ENCODE measurements at places on chromosomes 2 and 18.

DNA sequence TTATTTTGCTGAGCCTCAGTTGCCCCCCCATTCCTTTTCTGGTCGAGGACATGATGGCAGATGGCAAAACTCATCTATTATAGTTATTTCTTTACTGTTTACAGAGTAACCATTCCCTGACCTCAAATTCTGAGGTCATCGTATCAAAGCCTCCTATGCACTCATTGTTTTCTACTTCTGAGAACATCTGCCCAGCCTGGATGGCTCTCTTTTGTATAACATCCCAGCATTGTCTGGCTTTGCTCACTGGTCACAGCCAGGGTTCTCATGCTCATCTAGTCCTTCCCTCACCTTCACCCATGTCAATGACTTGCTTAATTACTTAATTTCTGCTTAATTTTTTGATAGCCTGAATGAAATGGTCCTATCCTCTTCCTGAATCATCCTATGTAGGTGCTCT, 472.1 kb downstream of the PARD3B start:
- DNase-seq = no peak

DNA sequence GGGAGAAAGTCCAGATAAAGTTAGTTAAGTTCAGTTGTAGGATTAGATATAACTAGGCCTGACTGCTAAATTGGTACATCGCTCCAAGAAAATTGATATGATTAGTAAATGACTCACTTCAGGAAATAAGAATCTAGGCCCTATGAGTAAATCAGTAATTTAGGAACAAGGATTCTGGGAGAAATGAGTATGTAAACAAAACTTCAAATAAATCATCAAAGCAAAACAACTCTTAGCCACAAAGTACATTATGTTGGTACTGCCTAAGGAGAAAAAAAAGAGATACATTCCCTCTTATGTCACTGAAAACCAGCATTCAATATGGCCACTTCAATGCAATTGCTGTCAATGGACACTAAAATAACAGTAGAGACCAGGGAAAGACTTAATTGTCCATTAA, 529.1 kb downstream of the ZNF804A start:
- no peak for DNase-seq

DNA sequence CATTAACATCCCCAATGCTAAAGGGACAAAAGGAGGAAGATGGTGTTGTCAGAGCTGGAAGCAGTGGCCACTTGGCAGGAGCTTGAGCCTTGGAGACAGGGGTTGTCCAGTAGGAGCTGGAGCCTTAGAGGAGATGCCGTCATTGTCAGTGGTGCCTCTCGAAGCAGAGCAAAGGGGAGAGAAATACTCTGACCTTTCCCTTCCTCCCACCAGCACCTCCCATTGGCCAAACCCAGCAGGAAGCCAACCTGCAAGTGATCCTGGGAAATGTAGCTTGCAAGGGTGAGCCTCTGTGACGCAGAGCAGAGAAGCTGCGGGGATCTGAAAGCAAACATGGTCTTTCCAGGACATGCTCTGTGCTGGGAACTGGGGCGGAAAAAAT, 33.7 kb upstream of the MRPL19 start:
- no peak for DNase-seq

- DNase-seq = no peak
Observed at GRCh38 chr18:26546170-26546874, 2.0 kb downstream of the KCTD1 start.

DNA sequence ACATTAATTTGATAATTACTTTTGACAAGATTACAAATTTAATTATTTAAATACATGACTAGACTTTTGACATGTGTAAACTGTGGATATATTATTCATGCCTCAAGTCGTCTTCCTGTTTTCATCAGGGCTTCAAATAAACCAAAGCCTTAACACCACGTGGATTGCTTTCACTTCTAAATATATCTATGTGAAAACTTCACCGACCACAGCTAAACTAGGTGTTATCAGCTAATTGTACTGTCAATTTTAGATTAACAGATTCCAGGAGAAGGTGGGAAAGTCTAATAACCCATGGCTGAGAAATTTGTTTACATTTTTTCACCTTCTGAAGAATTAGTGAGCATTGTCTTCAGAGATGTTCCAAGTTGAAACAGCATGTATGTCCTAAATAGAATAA, 494.7 kb upstream of the FAM98A start:
- no peak for DNase-seq

GRCh38 chr2:101524806-101525430, 50.0 kb upstream of the RFX8 start:
- no peak for DNase-seq

GRCh38 chr2:8022908-8023640, 658.8 kb upstream of the ID2 start:
- no peak for DNase-seq

DNA sequence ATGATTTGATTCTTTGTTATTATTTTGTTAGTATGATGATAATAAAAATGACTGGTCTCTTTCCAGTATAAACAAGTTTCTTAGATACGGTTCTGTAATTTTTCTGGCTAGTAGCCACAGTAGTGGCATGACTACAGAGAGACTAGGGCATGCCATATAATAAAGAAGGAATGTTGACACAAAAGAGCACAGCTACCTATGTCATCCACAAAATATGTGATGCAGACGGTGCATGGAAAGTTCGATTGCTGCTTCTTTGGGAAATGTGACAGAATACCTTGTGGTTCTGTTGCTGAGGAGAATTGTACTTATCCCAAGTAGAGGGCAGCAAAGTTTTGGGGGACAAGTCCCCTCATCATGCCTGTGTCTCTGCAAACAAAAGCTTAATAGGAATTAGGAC, 26.1 kb upstream of the SETBP1 start:
- DNase-seq = peak; percentile 72

GRCh38 chr18:21855432-21855831, 114.8 kb downstream of the MIB1 start:
- DNase-seq = no peak

GRCh38 chr2:121359170-121359569, 74.2 kb upstream of the TFCP2L1 start:
- no peak for DNase-seq

GRCh38 chr18:21557607-21558253, 42.8 kb downstream of the ESCO1 start:
- no peak for DNase-seq

GRCh38 chr2:71748227-71748626, 294.9 kb downstream of the DYSF start:
- DNase-seq = peak; percentile 55

- DNase-seq = no peak
Observed at GRCh38 chr2:128291161-128291843, 27.4 kb downstream of the HS6ST1 start.

DNA sequence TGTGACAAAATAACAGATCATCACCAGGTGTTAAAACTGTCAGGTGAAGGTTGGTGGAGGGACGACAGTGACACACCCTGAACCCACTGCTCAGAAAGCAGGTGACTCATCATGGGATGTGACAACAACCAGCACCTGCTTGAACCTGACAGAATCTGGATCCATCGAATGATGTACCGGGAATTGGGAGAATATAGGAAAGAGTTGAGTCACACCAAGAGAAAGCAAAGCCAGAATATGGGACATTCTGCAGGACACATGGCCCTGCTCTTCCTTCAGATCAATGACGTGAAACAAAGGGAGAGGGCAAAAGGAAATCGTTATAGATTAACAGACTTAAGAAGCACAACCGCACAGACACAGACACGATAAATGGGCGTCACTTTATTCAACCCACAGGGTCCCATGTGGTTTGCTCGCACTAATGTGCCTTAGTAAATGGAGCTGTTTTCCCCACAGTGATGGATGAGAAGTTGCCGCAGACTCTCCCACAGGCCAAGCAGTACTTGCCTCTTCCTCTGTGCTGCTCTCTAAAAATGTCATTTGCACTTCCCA, 100.1 kb downstream of the CRACDL start:
- no peak for DNase-seq

- no peak for DNase-seq
Observed at GRCh38 chr2:50556934-50557575, 474.9 kb downstream of the NRXN1 start.

GRCh38 chr2:138440759-138441158, 60.8 kb upstream of the SPOPL start:
- no peak for DNase-seq

DNA sequence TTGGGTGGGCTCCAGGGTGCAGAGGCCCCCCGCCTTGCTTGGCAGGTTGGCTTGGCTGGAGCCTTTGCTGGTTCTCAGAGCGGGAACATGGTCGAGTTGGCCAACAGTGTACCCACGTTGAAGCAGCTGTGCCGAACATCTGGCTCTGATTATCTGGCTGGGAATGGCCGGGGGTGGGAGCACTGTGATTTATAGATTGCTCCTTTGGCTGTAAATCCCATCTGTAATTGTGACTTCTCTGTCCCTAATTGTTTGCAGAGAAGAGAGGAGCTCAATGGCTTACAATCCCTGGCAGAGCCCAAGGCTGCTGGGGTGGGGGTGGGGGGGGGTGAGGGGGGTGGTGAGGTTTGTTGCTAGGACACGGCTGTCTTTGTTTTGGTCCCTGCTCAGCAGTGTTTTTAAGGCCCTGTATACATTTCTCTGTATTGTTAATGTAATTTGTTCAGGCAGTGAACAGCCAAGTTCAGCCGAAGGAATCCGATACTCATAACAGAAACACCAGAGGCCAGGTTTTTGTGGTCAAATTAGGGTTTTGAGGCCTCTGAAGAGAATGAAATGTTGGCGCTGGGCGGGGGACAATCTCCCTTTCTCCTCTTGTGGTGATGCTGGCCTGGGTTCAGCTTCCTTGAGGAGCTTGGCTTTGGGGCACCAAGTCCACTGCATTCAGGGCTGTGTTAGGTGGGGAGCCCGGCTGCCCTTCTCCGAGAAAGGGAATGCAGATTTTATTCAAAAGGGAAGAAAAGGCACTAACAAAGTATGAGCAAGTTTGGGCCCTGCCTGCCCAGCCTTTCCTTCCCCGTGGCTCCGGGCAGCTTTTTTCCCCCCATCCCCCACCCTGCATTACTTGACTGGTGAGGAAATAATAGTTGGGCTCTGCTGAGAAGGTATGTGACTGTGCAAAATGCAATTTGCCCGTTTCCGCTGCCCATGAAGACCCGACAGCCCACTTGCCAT, 82.5 kb downstream of the TCF7L1 start:
- peak; percentile 89 for DNase-seq

DNA sequence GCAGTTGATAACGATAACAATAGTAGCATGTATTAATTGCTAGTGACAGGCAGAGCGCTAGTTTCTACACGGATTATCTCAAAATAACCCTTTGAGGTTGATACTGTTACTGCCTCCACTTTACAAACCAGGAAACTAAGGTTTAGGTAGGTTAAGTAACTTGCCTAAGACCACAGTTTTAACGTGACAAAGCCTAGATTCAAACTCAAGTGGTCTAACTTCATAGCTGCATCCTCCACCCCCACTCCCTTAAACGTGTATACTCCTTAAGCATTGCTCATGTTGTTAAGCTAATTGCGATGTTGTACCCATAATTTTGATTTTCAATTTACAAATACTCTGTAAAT, 1.2 kb downstream of the ME2 start:
- no peak for DNase-seq

GRCh38 chr2:239636808-239637207, 236.0 kb upstream of the HDAC4 start:
- DNase-seq = no peak

DNA sequence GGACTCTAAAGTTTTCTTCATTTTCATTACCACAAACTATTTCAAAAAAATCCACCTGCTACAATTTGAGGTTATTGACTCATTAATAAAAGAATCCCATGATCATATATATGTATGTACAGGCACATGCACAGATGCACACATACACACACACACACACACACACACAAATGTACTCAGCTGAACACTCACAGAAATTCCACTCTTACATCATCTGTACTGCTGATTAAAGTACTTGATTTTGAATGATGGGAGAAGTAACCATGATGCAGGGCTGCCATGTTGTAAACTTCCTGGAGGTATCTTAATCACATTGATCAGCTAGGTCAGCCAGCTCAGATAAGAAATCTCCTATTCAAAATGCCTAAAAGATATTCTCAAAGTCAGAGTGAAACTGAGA, 1313.2 kb upstream of the NRXN1 start:
- DNase-seq = no peak

DNA sequence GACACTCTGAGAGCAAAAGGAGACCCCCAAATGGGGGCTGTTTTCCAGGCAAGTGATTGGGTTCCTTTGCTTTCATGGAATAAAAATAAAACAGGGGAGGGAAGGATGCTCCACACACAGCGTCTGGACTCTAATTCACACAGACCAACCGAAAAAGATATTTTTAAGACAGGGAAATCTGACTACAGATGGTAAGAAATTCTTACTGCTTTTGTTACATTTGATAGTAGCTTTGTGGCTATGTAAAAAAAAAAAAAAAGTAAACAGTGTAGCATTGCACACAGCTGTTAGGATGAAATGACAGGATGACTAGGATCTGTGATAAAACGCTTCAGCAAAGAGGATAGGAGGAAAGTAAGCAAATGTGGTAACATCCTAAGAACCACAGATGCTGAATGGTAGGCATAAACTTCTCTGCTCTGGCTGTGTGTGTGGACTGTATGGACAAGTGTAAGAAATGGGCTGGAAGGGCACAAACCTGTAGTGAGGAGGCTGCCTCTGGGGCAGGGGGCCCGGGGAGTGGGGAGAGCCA, 207.6 kb downstream of the ANAPC1 start:
- no peak for DNase-seq

- DNase-seq = no peak
Observed at GRCh38 chr2:113230531-113230930, 48.2 kb downstream of the PAX8 start.

DNA sequence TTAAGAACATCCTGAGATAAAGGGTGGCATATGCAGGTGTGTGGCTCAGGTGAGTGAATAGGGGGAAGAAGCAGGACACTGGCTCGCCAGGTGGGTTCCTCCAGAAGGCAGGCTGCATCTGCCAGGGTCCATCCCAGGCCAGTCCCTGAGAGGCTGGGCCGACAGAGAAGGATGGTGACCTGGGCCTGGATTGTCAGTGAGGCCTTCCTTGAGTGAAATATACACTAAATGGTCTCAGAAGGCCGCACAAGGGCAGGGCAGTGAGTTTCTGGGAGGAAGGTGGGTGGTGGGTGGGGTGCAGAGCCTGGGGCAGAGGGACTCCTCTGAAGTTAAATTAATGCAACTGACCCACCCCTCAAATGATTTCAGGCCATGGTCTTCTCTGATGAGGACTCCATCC, 182.1 kb downstream of the ANKRD30B start:
- DNase-seq = no peak

GRCh38 chr2:136212426-136213378, 94.8 kb upstream of the CXCR4 start:
- no peak for DNase-seq

- no peak for DNase-seq
Observed at GRCh38 chr2:231727621-231728020, 19.3 kb downstream of the PTMA start.

GRCh38 chr2:17757321-17757720, 3.4 kb downstream of the GEN1 start:
- no peak for DNase-seq

- no peak for DNase-seq
Observed at GRCh38 chr2:106954304-106954703, 68.3 kb upstream of the ST6GAL2 start.

- no peak for DNase-seq
Observed at GRCh38 chr18:44388329-44388728, 292.4 kb upstream of the SETBP1 start.

DNA sequence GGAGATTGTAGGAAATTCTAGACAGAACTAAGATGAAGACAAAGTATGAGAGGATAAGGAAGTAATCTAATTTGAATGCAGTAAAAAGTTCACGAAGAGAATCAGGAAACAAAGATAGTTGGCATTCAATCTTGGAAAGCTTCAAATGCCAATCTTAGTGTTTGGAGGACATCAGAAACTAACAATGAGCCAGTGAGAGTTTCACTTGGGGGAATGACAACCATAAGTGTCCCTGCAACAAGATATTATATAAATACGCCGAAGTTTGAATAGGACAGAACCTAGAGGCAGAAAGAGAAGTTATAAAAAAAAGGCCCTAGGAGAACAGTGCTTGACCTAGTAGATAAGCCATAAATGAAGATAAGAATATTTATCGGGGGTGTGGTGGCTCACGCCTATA, 11.1 kb downstream of the SNRPG start:
- no peak for DNase-seq
